ENCODE measurements at places on chromosomes 6 and 20.

GRCh38 chr6:104532462-104532861 lies 327.3 kb downstream of the HACE1 start:
- DNase-seq: no peak

- DNase-seq: no peak
Measured at GRCh38 chr20:2332711-2333110, 36.9 kb downstream of the TGM3 start.

DNA sequence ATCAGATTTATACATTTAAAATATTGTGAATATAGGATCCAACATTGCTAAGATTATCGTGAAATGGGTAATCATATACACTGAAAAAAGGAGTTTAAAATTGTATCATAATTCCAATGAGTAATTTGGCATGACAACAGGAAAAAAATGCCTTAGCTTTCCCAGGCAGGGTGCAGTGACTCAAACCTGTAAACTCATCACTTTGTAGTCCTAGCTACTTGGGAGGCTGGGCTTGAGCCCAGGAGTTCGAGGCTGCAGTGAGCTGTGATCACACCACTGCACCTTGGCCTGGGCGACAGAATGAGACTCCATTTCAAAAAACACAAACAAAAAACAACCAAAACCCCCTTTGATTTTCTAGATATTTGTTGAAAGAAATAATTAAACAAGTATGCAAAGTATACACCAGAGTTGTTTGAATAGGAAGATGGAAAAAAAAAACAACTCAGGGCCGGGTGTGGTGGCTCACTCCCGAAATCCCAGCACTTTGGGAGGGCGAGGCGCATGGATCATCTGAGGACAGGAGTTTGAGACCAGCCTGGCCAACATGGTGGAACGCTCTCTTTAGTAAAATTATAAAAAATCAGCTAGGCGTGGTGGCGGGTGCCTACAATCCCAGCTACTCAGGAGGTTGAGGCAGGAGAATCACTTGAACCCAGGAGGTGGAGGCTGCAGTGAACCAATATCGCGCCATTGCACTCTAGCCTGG lies 98.7 kb downstream of the TRERF1 start:
- DNase-seq: no peak

DNA sequence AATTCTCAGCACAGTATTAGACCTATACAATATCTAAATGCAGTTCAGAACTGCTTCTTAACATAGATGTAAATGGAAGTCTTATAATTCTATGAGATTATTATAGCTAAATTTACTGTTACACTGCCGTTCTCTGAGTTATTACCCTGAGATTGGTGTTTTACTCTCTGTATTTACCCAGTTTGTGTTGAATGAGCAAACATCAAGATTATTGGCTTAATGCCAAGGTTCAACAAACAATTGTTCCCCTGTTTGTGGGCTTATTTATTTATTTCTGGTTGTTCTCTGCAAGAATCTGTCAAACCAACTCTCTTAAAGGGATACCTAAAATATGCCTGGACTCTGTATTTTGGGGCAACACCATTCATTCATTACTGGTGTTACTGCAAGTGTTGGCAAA lies 5.2 kb upstream of the STMND1 start:
- DNase-seq: no peak

DNA sequence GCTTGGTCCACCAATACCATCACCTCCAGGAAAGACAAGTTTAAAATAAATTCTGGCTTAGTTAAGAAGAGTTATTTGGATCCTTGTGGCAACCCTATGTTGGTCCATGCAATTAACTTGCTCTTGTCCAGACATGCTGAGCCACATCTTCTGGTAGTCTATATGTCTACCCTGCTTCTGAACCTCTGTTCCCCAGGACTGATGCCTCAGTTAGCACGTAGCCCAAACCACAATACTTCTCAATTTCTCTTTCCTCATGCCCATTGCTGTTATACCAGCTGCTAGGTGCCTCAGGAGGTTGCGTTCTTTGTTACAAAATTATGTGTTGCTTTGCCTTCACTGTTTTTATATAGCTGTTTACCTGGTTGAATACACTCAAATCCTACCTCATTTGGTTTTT lies 116.4 kb upstream of the KCNQ5 start:
- no peak for DNase-seq

GRCh38 chr6:150291968-150292710 lies 76.7 kb upstream of the IYD start:
- DNase-seq: no peak

GRCh38 chr20:55977690-55978459 lies 27.4 kb downstream of the CBLN4 start:
- DNase-seq: no peak

GRCh38 chr20:34941226-34941625 lies 14.4 kb downstream of the GSS start:
- DNase-seq: no peak
